ENCODE measurements at places on chromosomes 6 and 20.
A peak's percentile ranks its signal among the peaks of the same experiment; 100 is the strongest.

DNA sequence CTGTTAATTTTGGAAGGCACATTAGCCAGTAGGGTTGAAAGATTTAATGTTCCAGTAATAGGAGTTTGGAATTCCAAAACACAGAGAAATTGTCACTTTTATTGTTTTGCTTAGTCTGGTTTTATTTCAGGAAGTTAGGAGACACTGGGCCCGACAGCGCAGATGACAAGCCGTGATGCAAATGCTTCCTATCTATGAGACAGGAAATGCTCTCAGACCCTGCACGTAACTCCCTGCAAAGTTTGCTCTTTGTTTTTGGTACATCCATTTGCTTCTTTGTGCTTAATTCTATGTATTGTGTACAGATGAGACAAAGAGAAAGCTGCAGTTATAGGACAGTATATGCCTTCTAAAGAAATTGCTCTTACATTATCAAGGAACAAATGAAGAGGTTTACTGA lies 201.6 kb upstream of the SGK1 start:
- no peak for DNase-seq

DNA sequence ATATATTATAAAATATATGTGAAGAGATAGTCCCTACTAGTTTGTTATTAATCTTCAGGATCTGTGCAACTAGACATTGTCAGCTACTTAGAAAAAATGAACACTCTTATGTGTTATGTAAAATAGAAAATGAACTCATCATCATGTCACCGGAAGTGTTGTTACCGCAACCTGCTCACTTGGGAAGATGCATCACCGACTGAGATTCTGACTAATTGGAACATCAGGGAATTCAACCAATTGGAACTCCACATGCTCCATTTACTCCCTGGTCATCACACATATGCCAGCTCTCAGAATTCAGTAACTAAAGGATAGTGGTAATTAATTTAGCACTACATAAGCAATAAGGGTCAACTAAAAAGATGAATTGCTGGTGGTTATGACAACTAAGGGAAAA lies 16.7 kb upstream of the B3GAT2 start:
- DNase-seq, result no peak

DNA sequence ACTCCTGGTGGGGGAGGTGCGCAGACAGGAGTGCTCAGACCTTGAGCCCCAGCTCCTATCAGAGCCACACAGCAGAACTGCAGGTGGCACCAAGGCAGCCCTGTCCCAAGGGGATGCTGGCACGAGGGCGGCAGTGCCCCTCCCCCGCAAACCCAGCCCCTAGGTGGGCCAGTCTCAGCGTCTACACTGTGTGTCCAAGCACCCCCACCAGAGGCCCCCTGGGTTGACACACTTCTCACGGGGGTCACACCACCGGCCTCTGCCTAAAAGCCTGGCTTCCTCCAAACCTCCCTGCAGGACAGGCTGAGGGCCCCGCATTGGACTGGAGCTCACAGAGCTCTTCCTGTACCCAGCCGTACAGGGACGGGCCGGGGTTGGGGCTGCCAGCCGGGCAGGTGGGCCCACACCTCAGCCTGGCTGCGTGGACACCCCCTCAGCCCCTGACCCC lies 8.1 kb downstream of the SLC2A4RG start:
- no peak for DNase-seq

GRCh38 chr6:83511901-83512681 lies at the start of gene PRSS35:
Gene PRSS35, plus strand, starts transcription at chr6:83512534. Its CDS starts 10,908 bp downstream, at chr6:83523442.
- DNase-seq, result peak; percentile 41

DNA sequence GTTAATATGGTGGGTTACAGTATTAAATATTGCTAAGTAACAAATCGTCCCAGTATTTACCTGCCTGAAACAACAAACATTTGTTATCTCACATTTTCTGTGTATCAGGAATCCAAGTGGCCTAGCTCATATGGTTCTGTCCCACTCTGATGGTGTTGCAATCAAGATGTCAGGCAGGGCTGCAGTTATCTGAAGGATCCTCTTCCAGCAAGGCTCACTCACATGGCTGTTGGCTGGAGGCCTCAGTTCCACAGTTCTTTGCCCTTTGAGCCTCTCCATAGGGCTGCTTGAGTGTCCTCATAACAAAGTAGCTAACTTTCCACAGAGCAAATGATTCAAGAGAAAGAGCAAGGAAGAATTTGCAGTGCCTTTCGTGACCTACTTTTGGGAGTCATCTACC lies 17.7 kb downstream of the RAB22A start:
- DNase-seq, result no peak

Data from fibroblast of skin of abdomen (primary cell).